Lung (tissue), 17 donors: ENCODE measurements at places on chromosomes 7 and 10.

DNA sequence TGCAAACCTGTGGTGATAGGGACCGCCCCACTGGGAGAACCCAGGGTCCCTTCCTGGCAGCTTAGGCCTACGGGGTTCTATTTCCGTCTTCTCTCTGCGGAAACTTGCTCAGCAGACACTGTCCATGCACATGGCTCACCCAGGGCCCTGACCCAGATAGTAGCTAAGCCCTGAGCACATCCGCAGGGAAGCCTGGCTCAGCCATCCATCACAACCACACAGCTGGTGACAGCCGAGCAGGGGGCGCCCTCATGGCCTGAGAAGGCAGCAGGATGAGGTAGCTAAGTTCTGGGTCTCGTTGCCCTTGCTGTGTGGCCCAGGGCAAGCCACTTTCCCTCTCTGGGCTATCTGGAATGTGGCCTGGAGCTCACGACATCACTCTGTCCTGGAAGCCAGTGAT, 23.3 kb downstream of the NPTX2 start:
- no peak for DNase-seq

GRCh38 chr7:36151921-36152755, 916 bp upstream of the EEPD1 start:
- DNase-seq = no peak

- no peak for DNase-seq
Observed at GRCh38 chr10:13882119-13882711, 295.4 kb downstream of the PRPF18 start.

- no peak for DNase-seq
Observed at GRCh38 chr10:47245731-47246350, 54.2 kb upstream of the GDF10 start.

DNA sequence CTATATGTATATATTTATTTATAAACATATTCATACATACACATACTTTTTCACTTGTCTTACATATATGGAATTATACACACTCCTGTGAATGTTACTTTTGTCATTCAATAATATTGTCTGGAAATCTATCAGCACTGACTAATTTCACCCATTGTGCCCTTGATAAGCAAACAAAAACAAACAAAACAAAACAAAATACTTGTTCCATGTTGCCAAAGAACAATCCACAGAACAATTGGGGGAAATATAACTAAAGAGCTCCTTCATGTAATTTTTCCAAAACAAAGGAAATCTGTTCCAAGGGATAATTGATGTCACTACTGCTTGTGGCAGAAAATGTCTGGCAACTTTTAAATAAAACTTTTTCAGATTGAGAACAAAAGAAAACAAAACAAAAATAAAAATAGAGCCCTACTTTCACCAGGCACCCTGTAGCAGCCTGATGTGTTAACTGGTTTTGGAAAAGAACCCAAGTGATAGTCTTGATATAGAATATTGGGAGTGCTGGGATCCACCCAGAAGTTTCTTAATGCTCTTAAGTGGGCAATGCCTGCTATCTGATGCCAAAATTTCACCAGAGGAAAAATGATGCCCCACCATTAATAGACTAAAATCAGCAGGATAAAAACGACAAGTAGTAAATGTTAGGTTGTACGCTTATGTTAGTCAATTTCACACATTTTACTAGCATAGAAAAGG, 34.0 kb upstream of the CCDC7 start:
- DNase-seq = no peak

GRCh38 chr7:43353902-43354301, 229.0 kb upstream of the STK17A start:
- DNase-seq = no peak

- no peak for DNase-seq
Observed at GRCh38 chr10:124482236-124482800, 20.7 kb downstream of the LHPP start.

- no peak for DNase-seq
Observed at GRCh38 chr7:77985232-77985973, 186.8 kb downstream of the PHTF2 start.

DNA sequence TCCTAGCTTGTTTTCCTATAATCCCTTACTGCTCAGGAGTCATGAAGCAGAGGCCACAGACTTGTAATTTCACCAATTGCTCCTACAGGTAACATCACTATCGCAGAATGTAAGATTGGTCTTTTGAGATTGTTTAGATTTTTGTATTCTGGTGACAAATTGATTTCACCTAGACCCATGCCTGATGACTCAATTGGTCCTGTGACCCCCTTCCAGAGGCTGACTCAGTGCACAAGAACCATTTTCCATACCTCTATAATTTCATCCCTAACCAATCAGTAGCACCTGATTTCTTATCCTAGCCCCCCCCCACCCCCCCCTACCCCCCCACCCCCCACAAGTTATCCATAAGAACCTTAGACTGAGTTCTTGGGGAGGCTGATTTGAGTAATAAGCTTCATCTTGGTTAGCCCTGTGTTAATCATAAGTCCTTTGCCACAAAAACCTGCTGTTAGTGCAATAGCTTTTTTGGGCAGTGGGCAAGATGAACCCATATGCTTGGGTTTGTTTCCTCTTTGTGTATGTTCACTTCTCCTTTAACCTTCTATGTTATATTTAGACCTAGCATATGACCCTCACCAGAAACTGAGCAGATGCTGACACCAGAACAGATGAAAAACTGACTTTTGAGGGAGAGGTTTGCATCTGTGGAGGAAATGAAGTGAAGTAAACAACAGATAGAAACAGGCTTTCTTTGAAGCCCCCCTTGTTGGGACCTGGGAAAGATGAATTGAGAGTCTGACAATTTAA, 187.1 kb downstream of the KIF20B start:
- no peak for DNase-seq
